ENCODE measurements at places on chromosomes 2 and 18.

- DNase-seq, result no peak
Observed at GRCh38 chr18:12895626-12896025, 11.6 kb upstream of the PTPN2 start.

- no peak for DNase-seq
Observed at GRCh38 chr2:106038601-106039375, 155.3 kb downstream of the UXS1 start.

- DNase-seq, result no peak
Observed at GRCh38 chr2:45220227-45220626, 211.0 kb upstream of the SIX2 start.

- no peak for DNase-seq
Observed at GRCh38 chr18:8584798-8585197, 24.4 kb upstream of the RAB12 start.

- DNase-seq, result no peak
Observed at GRCh38 chr2:215409331-215410127, 26.3 kb downstream of the FN1 start.

GRCh38 chr2:102618452-102619413 lies 620 bp upstream of the SLC9A2 start:
- no peak for DNase-seq

DNA sequence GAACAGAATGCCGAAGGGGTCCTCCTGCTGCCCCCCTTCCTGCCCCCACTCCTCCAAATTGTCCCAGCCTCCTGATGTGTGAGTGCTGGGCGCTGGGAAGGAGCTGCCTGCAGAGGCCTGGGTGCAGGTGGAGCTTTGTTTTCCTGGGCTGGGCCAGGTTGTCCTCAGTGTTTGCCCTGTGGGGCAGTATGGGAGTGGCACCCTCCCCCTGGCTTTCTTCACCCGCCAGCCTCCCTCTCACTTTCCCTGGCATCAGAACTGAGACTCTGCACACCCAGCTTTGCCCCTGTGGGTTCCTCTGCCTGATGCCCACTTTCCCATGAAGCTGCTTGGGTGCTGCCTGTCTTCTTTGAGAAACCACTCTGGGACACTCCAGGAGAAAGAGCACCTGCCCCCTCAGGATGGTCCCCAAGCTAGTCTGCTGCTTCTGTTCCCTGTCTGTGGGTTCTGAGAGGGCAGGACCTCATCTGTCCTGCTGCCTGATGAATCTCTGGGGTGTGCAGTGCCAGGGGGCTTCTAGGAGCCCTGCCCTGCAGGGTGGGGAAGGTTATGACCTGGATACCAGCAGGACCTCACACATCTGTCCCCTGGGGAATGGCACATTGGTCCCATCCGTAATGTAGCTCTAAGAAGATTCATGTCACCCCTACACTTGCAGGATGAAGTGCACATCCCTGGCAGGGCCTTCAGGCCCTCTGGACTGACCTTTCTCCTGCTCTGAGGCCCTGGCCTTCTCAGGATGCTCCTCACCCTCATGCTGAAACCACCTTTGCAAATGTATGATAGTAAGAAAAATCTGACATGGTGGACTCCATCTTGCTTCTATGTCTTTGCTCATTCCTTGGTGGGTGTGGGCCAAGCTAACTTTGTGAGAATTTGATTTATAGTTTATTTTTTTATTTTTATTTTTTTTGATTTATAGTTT lies 146.8 kb upstream of the HS6ST1 start:
- no peak for DNase-seq

DNA sequence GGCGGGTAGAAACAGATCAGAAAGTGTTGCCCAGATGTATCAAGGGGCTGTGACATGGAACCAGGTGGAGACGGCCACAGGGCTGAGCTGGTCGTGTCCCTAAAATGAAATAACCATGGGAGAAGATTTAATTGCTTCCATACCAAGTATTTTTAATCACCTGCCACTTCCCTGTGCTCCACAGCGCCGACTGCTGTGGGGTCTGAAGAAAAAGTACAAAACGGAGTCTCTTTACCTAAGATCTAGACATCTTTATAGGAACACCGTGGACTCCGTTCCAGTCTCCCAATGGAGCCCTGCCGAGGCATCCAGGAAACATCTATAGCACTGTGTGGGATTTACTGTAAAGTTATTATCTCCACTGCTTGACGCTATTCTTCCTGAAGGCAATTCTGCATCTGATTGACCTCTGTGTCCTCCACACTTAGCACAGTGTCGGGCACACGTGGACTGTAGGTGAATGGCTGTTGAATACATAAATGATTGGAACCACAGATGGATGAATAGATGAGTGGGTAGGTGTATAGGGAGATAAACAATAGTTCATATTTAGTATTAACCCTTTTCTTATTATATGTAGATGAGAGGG lies 21.6 kb upstream of the GYPC start:
- no peak for DNase-seq

DNA sequence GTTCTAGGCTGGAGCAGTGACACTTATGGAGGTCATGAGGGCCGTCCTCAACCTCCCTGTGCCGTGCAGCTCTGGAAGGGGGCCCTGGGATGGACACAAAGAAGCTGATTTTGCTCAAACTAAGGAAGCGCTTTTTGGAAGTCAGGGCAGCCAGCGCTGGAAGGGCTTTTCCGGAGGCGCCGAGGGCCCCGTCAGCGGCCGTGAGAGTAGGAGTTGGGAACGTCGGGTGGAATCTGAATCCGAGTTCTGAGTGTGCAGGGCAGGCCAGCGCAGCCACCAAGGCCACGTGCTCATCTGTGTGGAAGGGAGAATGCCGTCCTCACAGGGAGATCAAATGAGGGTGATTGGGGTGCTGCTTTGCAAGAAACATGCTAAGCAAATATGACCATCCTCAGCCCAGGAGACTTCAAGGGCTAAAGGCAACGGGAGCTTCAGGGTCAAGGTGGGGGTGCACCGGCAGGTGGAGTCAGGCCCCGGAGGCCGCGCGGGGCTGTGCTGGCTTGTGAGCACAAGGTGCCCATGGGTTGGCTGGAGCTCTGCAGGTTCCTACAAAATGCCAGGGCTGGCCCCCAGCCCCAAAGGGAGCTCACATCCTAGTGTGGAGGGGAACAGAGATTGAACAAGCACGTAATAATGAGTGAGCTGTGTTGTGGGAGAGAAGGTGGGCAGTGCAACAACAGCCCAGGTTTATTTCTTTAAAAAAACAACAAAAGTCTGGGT lies 70.4 kb upstream of the HPCAL1 start:
- no peak for DNase-seq

- no peak for DNase-seq
Observed at GRCh38 chr18:74290794-74291471, 830 bp downstream of the CYB5A start.

GRCh38 chr2:112256654-112257053 lies 1.8 kb upstream of the ZC3H8 start:
- no peak for DNase-seq

DNA sequence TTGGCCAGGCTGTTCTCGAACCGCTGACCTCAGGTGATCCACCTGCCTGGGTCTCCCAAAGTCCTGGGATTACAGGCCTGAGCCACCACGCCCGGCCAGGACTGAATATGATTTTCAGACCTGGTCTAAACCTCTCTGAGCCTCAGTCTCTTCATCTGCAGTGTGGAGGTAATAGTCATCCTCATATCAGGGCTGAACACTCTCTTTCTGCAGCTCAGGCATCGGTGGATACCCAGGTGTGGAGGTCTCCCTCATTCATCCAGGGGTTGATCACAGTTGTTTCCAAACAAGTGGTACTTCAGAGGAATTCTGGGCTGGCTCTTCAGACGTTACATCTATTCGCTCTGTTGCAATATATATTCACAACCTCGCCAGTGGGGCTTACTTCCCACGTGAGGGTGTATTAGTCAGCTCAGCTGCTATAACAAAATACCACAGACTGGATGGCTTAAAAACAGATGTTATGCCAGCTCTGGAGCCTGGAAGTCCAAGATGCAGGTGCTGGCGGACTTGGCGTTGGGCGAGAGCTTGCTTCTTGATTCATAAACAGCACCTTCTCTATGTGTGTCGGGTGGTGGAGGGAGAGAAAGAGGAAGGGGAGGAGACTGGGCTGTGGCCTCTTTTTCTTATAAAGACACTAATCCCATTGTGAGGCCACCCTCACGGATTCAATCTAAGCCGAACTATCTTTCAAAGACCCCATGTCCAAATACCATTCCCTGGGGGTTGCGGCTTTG lies 2.9 kb upstream of the MBP start:
- no peak for DNase-seq

DNA sequence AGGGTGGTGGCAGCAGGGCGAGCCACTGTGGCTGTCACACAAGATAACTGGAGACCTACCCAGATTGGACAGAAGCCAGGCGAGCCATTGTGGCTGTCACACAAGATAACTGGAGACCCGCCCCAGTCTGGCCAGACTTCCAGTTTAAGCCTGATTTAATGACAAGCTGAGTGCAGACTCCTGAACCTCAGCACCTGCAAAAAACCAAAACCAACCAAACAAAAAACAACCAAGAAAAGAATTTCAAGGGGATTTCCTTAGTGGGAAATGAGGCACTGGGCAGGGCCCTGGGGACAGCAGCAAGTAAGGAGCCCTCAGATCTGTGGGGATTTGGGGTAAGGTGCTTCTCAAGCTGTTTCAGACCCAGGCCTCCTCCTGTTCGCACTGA lies 95.2 kb upstream of the BOD1L2 start:
- no peak for DNase-seq

- DNase-seq, result no peak
Observed at GRCh38 chr2:238965371-238966071, 117.6 kb downstream of the TWIST2 start.

DNA sequence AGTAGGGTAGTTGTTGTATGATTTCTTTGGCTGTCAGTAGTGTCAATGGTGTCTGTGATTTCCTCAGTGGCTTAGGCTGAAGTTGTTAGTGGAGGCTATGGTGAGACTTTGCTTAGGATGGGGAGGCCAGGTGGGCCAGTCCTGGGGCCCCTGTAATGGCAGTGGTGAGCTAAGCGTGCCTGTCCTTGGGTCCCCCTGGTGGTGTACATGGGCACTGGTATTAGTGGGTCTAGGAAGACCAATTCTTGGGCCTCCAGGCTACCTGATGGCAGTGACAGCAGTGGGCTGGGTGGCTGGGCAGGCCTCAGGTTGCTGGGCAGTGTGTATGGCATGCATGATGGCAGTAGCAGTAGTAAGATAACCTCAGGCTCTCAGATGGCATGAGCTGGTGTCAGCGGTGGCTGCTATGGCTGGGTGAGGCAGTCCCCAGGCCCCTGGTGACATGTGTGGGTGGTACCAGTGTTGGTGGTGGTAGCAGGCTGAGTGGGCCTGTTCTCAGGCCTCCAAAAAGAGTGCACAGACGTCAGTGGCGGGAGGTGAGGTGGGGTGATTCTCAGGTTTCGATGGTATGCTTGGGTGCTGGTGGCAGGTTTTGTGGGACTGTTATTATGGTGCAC lies 103.2 kb downstream of the KLHL14 start:
- no peak for DNase-seq

GRCh38 chr2:33022989-33023727 lies 76.4 kb downstream of the LTBP1 start:
- peak; percentile 61 for DNase-seq

- DNase-seq, result no peak
Observed at GRCh38 chr2:3535467-3535793, 16.1 kb upstream of the ADI1 start.

DNA sequence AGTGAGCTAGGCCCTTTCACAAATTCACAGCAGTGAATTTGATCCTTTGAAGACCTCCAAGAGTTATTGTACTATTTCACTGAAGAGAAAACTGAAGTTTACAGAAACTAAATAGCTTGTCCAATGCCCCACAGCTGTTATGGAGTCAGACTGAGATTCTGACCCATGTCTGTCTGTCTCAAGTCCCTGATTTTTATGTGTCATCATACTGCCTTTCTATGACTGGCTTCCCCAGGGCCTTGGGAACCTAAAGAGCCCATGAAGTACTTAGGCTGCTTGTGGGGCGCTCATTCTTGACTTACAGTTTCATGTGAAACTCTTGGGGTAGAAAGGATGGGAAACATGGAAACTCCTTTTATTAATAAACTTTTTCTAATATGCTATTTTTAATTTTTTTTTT lies 107.7 kb downstream of the ATL2 start:
- DNase-seq, result no peak

DNA sequence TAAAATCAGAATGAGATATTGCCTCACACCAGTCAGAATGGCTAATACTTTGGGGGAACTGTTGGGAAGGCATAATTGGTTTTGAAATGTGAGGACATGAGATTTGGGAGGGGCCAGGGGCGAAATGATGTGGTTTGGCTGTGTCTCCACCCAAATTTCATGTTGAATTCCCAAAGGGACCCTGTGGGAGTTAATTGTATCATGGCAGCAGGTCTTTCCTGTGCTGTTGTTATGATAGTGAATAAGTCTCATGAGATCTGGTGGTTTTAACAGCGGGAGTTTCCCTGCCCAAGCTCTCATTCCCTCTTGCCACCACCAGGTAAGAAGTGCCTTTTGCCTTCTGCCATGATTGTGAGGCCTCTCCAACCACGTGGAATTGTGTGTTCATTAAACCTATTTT lies 59.6 kb downstream of the CSRNP3 start:
- DNase-seq, result no peak

GRCh38 chr2:221676566-221677172 lies 104.6 kb upstream of the EPHA4 start:
- no peak for DNase-seq

GRCh38 chr18:35355140-35355618 lies 11.0 kb upstream of the ZNF24 start:
- DNase-seq, result peak; percentile 43

- DNase-seq, result peak; percentile 78
Observed at GRCh38 chr2:143901185-143901842, 618.6 kb downstream of the ZEB2 start.

DNA sequence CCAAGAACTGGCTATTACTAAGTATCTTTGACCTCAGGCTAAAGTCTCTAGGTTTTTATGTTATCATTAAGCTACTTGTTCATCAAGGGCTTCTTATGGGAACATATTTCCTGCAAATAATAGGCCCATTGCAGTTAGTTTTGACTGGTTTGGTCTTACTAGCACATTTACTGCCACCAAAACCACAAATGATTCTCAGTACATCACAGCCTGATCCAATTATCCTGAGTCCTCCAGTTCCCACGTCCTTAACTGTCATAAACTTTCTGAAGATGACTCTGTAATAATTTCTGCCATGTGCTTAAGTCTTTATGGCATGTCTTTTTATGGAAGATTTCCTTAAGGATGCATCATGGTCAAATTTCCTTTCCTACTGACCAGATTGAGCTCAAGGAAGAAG lies 123.3 kb upstream of the TANK start:
- no peak for DNase-seq

DNA sequence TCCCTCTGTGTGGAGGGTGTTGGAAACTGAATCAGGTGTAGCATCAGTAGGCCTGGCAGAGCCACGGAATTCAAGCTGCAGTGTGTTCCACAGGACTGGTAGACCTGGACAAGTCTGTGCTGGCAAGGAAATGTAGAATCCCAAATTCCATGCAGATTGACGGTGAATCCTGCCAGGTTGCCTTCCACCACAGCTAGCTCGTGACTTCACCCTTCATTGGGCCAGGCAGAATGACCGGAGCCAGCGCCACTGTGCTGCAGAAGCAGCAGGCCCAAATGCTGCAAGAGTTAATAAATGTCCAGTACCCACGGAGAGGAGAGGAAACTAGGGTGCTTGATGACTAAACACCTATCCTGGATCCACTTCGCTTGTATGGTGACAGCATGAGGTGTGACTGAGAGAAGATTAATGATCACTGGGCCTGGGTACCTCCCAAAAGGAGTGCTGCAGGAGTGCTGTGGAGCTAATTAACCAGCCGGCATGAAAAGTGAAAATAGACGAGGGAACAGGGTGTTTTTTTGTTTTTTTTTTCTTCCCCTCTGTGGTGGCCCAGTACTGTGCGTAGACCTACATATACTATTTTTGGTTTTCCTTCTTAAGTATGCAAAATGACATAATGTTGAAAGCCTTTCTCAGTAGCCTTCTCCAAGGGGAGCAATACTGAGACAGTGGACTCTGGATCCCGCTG lies 122.2 kb downstream of the TANC1 start:
- DNase-seq, result no peak
